ENCODE measurements at places on chromosomes 6 and 20.

- DNase-seq = no peak
Measured at GRCh38 chr6:73200735-73201134, 24.6 kb downstream of the KHDC1L start.

DNA sequence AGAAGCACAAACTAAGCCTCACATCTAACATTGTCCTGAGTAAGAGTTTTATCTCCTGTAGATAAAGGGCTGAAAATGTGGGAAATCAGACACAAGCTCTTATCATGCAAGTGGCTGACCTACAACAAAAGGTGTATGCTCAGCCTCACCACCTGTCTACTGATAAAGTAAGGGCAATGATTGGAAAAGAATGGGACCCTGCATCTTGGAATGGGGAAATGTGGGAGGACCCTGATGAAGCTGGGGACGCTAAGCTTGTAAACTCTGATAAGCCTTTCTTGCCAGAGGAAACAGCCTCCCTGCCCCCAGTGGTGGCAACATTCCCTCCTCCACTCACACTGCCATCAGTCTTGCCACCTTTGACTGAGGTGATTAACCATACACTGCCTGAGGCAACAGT, 166.6 kb downstream of the KHDRBS2 start:
- no peak for DNase-seq

DNA sequence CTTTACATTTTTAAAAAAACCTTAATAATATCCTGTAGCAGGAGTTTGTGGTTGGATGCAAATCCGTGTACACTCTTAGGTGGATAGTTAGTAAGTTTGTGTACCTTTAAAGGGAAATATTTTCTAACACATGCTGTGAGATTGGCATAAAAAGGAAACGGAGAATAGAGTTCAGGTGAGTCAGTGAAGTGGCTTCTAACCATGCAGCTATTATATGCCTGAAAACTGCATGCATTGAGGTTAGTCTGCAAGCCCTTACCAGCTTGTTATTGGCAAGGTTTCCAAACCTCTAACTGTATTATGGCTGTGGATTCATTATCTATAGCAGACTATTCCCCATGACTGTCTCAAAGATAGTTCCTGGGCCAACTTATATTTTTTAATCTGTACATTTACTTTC, 420.6 kb upstream of the MMS22L start:
- DNase-seq = no peak

- no peak for DNase-seq
Measured at GRCh38 chr20:10568032-10568431, 105.8 kb downstream of the JAG1 start.

DNA sequence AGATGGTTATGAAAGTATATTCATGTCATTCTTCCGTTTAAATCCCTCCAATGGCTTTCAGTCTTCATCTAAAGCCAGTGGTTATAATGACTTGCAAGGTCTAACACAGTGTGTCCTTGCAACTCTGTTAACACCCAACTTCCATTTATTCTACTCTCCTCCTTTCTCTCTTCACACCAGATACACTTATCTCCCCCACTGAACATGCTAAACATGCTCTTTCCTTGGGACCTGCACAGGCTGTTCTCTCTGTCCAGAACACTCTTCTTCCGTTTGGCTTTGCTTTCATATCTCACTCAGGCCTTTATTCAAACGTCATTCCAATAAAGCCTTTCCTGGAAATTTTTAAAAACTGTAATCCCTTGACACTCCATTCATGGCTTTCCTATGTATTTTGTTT, 91.5 kb downstream of the EPHA7 start:
- DNase-seq = no peak

GRCh38 chr6:157251586-157252247, 71.6 kb downstream of the TMEM242 start:
- no peak for DNase-seq

DNA sequence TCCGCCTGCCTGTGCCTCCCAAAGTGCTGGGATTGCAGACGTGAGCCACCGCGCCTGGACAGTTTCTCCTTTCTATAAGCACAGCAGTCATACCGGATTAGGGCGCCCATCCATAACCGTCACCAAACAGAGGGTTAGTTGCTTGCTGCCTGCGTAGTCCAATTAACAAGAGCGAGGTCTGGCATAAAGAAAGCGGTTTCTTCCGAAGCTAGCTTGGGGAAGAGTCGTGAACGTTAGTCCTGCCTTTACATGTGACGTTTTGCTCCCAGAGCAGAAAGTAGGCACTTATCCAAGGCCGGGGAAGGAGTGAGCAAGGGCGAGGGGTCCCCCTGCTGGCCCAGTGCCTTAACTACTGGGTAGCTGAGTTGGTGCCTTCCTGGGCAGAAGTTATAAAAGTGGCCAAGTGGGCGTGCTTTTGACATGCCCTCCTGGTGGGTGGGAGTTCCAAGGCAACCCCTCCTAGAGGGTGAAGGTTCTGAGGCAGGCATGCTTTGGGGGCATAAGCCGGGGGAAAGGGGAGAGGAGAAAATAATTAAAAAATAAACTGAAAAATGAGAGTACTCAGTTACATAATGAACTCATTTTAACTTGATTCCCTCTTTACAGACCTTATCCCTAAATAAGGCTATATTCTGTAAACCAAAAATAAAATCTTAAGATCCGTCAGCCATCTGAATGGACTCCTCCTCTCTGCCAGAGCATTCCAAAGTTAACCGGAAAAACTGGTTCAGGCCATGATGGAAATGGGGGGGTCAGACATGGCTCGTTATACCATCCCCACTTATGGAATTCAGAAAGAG, 88.0 kb downstream of the FAM217A start:
- DNase-seq = peak; percentile 91

- no peak for DNase-seq
Measured at GRCh38 chr20:60237981-60238380, 279.8 kb downstream of the CDH26 start.

- no peak for DNase-seq
Measured at GRCh38 chr20:42218621-42219374, 600.6 kb upstream of the CHD6 start.

DNA sequence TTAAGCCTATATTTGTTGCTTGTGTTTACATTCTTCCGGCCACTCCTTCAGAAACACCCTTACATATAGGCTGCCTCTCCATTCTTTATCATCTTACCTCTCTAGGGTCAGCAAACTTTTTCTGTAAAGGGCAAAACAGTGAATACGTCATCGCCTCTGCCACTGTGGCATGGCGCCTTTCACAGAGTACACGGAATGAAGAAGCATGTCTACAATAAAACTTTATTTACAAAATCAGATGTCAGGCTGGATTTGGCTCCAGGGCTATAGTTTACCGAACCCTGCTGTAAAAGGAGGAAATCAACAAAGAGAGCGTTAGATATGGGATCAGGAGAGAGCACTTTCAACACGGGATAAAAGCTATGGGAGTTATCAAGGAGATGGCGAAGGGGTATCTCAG, 9.3 kb upstream of the NCR2 start:
- no peak for DNase-seq

- DNase-seq = peak; percentile 38
Measured at GRCh38 chr6:122838060-122838780, 49.2 kb downstream of the SMPDL3A start.

- DNase-seq = no peak
Measured at GRCh38 chr20:62738025-62738881, 29.6 kb downstream of the NTSR1 start.

GRCh38 chr20:49356676-49357075, 78.8 kb upstream of the ZNFX1 start:
- no peak for DNase-seq

GRCh38 chr6:35213824-35214756, at the start of gene SCUBE3:
Gene SCUBE3 (plus strand): TSS chr6:35213956. CDS start chr6:35214419, 463 bp downstream.
- peak; percentile 16 for DNase-seq

DNA sequence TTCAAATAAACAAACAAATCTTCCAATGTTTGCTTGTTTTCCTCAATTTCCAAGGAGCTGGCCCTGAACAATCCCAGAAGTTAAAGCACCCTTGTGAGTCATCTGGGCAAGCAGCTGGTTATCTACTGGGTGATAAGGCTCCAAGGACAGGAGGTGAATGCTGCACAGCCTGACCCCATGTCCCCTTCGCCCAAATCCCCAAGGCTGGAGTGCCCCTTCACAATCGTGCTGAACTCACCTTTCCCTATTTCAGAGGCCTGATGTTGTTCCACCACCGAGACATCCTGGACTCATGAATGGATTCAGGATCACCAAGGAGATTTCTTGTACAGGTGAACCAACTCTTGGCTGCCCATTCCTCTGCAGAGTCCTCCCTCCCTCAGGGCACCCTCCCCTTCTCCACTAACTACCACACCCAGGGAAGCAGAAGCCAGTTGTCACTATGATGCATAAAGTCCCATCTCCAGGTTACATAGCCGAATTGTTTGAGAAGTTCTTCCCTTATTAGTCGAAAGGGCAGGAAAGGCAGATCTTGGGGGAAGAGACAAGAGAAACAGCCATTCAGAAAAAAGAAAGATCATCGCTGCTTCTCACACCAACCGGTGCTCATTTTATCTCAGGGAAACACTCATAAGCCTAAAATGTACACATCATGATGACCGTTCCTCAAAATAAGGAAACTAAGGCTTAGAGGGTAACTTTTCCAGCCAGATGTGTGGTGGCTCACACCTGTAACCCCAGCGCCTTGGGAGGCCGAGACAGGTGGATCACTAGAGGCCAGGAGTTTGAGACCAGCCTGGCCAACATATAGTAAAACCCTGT, 138.8 kb upstream of the RREB1 start:
- no peak for DNase-seq

- peak; percentile 2 for DNase-seq
Measured at GRCh38 chr6:31304683-31305082, 32.8 kb upstream of the HLA-C start.

GRCh38 chr6:161091151-161091550, 99.6 kb downstream of the MAP3K4 start:
- no peak for DNase-seq

- peak; percentile 74 for DNase-seq
Measured at GRCh38 chr20:478949-479429, 16.7 kb upstream of the TBC1D20 start.
